Glomerular endothelial cell (primary cell): ENCODE measurements at places on chromosomes 16 and 17.

GRCh38 chr17:40714473-40714872 is 10.9 kb upstream of the KRT24 start:
- DNase-seq, result no peak

DNA sequence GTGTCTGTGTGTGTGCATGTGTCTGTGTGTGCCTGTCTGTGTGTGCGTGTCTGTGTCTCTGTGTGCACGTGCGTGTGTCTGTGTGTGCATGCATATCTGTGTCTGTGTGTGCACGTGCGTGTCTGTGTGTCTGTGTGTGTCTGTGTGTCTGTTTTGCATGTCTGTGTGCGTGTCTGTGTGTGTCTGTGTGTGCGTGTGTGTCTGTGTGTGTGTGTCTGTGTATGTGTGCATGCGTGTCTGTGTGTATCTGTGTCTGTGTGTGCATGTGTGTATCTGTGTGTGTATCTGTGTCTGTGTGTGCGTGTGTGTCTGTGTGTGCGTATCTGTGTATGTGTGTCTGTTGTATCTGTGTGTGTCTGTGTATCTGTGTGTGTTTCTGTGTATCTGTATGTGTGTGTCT is 5.4 kb downstream of the GSG1L2 start:
- DNase-seq, result no peak

DNA sequence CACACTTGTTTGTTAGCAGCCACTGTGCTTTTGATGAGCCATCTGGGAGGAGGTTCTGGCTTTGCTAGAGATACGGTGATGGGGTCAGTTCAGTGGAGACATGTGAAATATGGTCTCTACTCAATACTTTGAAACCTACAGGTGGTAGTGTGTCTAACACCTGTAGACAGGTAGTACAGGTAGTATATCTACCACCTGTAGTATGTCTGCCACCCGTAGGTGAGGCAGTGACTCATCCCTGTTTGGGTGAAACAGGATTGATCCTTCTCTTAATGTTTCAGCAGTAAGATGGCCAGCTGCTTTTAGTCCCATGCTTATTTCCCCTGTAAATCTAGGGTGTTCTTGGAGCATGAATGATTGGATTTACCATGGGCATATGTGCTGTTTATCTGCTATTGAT is 240.8 kb downstream of the SNX29 start:
- no peak for DNase-seq

DNA sequence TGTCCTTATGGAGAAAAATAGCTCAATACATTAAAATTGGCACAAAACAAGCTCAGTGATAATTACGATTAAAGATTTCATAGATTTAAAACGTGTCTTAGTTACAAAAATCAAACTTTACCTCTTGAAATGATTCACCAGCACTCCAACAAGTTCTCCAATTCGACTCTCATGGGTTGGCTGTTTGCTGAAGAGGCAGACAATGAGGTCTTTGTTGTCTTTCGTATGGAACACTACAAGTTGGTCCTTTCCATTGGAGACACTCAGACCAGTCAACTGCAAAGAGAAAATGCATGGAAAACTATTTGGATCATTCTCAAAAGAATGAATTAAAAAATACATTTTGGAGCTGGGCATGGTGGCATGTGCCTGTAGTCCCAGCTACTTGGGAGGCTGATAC is 118.2 kb downstream of the CDK5R1 start:
- DNase-seq, result no peak

GRCh38 chr17:77887464-77888241 is 70.8 kb upstream of the TNRC6C start:
- no peak for DNase-seq

DNA sequence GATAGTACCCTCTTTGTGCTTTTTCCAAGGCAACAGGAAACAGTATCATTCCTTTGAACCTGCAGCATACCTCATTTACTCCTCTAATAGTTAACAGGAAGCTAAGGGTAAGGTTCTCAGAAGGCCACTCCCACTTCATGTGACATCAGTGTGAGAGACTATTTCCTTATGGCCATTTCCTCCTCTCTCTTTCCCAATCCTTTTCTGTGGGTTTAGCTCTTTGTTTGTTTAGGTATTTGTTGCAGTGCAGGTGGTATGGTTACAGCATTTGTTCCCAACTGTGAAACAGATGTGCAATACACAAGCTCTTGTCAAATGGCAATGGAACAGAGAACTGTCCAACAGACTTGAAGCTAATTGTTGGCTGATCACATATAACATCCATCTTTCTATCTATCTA is 14.7 kb downstream of the TMC5 start:
- no peak for DNase-seq

GRCh38 chr16:29114574-29114973 is 129.7 kb downstream of the LAT start:
- DNase-seq, result no peak

DNA sequence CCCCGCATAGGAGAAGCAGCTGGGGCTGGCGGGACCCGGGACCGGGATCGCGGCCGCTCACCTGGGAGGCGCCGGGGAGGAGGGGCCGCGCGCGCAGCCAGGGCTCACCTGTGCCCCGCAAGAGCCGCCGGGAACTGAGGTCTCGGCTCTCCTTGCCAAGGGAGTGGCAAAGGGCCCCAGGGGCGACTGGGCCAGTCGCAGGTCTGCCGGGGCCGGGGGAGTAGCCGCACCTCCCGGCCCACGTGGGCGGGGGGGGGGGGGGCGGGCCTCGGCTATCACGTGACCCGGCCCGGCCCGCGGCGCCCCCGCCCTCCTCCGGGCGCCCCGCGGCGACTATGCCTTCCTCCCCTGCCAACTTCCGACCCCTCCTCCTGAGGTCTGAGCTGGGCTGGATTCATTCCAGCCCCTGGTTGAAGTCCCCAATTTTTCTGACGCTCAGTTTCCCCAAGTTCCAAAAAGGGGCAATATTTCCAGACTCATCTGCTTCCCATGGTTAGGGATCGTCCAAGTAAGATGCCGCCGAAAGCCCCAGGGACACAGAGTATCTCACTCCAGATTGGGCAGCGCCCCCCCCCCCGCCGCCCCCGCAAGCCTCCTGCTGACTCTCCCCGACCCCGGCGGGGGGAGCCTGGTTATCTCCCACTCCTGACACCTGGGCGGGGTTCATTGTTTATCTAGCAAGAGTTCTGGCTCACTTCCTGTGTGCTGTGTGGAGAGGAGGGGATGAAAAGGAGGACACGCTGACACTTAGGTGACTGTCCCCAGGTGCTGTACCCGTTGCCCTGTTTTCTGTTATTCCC is at the start of gene TMC6:
TMC6 (minus strand) TSS at position 205 of the 800 bp plus-strand sequence. CDS start 1,923 bp downstream, outside the sequence.
- no peak for DNase-seq

GRCh38 chr17:80455336-80455710 is 21.1 kb downstream of the NPTX1 start:
- no peak for DNase-seq

GRCh38 chr17:60393840-60394723 is 2.1 kb upstream of the USP32 start:
- no peak for DNase-seq

GRCh38 chr16:87178977-87179376 is 138.2 kb downstream of the C16orf95 start:
- peak; percentile 68 for DNase-seq

DNA sequence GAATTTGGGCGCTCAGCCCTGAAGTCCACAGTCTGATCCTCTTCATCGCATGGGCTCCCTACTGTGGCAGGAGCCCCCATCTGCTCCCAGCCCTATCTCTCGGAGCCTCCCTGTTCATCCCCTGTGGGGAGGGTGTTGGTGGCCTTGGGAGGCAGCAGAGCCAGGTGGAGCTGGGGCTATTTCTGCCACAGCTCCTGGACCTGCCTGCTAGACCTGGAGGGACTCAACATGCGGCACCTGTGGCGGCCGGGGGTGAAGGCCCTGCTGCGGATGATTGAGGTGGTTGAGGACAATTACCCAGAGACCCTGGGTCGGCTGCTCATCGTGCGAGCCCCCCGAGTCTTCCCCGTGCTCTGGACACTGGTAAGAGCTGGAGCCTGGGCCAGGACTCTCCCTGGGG is 30.5 kb downstream of the NAGPA start:
- no peak for DNase-seq

DNA sequence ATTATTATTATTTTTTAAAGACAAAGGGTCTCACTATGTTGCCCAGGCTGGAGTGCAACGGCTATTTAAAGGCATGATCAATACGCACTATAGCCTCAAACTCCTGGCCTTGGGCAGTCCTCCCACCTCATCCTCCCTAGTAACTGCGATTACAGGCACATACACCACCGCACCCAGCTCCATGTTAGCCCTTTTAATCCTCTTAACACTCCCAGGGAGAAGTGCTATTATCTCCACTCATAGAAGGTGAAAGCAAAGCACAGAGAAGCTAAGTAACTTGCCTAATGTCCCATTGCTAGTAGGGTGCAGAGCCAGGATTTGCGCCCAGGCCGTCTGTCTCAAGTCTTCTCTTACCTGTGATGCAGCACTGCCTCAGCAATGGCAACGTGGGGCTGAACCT is 5.0 kb downstream of the HAS3 start:
- no peak for DNase-seq

- no peak for DNase-seq
Measured at GRCh38 chr17:44086364-44087311, 16.1 kb downstream of the G6PC3 start.

- no peak for DNase-seq
Measured at GRCh38 chr17:17767154-17767869, 69.5 kb downstream of the SREBF1 start.

DNA sequence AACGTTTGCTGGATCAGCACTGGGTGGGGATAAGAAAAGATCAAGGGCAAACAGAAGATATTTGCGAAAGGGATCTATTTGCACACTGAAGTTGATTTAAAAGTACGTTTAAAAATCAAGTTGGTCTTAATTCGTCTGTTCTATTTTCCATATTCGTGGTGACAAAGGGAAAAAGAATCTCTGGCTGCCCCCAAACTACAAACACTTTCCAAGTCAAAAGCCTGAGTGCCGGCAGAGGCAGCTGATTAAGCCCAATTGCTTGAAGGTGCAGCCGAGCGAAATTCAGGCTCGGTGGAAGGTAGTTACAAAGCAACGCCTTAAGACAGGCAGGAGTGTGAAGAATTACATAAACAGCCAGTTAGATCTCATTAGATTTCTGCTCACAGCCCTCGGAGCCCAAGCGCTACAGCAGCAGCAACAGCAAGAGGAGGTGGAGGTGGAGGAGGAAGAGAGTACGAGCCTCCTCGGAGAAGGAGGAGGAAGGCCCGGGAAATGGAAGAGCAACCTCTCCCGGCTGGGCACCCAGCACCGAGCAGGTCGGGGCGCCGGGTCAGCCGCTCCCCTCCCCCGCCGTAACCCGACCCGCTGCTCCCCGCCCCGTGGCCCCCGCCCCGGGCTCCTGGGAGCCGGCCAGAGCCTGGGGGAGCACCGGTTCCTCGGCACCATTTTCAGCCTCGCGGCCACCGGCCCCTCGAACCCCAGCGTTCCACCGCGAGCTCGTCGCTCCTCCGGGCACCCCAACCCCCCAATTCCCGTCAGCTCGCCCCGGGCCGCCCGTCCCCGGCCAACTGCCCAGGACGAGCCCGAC is 890 bp downstream of the TOB1 start:
- no peak for DNase-seq

DNA sequence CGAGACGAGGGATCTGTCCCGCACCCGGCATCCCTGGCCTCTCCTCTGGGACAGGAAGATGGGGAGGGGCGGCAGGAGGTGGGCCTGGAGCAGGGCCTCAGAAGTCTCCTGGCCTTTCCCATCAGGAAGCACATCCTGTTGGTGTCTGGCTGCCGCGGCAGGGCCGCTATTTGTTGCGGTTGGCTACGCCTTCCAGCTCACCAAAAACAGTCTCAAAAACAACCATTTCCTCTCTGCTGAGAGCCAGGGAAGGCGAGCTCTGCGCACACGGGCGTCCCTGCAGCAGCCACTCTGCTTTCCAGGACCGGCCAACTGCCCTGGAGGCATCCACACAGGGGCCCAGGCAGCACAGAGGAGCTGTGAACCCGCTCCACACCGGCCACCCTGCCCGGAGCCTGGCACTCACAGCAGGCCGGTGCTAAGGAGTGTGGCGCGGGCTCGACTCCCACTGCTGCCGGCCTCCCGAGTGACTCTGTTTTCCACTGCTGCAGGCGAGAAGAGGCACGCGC is at the start of gene TMEM204:
TMEM204 (plus strand) TSS at position 224 of the 509 bp plus-strand sequence. CDS start 610 bp downstream, outside the sequence.
- no peak for DNase-seq

DNA sequence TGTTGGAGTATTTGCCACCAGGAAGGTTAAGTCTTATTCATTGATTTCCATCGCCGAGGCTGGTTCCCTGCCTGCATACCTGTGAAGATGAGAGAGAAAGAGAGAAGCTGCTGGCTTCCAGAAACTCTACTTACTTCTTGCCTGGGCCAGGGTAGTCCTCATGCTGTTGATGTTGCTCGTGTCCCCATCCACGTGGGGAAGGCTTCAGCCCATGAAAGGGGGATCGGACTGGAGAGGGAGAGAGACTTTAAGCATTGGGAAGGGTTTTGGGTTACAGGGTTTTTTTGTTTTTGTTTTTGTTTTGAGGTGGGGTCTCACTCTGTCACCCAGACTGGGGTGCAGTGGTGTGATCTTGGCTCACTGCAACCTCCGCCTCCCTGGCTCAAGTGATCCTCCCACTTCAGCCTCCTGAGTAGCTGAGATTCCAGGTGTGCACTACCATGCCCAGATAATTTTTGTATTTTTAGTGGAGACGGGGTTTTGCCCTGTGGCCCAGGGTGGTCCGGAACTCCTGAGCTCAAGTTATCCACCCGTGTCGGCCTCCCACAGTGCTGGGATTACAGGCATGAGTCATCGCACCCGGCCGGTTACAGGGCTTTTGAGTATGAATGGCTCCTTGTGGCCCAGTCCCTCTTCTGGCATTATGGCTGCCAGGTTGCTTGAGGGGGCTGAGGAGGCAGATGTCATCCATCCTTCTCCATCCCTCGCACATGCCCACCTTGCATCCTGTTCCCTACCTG is 26.6 kb downstream of the ITGB3 start:
- no peak for DNase-seq
